ENCODE measurements at places on chromosomes 7 and 10.

- no peak for DNase-seq
These were observed 63.5 kb downstream of the HIPK2 start for GRCh38 chr7:139714163-139714901.

- DNase-seq, result no peak
These were observed 134.7 kb downstream of the NRP1 start for GRCh38 chr10:33199731-33200232.

GRCh38 chr7:121558288-121558687, 162.2 kb upstream of the FAM3C start:
- no peak for DNase-seq

GRCh38 chr10:132654121-132654571, 116.6 kb downstream of the INPP5A start:
- DNase-seq, result no peak

GRCh38 chr7:43479042-43479441, 103.9 kb upstream of the STK17A start:
- DNase-seq, result no peak

DNA sequence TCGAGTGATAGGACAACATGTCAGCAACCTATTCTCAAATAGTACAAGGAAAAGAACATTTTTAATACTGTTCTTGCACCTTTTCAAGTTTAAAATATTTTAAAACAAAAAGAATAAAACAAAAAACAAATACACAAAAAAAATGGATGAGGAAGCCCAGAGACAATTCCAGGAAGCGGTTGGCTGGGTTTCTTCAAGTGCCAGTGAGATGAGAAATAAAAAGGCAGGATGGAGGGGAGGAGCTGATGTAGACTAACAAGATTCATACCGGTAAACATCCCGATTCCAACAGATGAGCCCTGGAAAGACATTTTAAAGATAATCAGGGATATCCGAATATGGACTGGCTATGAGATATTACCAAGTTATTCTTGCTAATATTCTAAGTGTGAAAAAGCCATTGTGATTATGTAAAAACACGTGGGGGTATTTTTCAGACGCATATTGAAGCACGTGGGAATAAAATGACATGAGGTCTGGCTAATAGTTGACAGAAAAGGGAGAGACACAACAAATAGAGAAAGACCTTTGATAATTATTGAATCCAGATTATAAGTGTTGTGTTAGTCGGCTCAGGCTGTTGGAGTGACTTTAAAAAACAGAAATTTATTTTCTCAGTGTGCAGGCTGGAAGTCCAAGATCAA, 101.3 kb upstream of the LRRC4 start:
- DNase-seq, result no peak

All from activated CD4-positive, alpha-beta T cell treated with anti-CD3 and anti-CD28 coated beads, Interleukin-2, amount 50 U/mL, for 24 hours (primary cell).